Stimulated activated naive CD8-positive, alpha-beta T cell treated with anti-CD3 and anti-CD28 coated beads, Interleukin-15, Interleukin-2, amounts not matched to agents 100 U/mL and 50 U/mL, for 24 hours (primary cell): ENCODE measurements at places on chromosomes 3 and 15.

DNA sequence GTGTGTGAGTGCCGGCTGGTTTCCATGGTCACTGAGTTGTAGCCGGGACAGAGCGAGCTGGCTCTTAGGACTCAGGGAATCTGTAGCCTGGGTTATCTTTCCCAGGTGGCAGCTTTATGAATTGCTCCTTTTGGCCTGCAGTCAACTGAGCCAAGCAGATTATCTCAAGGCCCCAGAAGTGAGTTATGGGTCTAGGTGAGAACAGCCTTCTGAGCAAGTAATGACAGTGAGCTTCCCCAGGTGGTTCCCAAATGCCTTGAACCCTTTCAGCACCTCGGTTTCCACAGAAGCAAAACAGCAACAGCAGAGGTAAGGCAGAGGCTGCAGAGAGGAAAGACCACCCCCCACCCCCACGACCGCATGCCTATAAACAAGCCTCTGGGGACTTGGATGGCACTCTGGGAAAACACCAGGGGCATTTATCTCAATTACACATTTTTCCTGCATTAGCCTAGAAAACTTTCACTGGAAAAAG, 56.7 kb upstream of the DGKG start:
- DNase-seq, result no peak

DNA sequence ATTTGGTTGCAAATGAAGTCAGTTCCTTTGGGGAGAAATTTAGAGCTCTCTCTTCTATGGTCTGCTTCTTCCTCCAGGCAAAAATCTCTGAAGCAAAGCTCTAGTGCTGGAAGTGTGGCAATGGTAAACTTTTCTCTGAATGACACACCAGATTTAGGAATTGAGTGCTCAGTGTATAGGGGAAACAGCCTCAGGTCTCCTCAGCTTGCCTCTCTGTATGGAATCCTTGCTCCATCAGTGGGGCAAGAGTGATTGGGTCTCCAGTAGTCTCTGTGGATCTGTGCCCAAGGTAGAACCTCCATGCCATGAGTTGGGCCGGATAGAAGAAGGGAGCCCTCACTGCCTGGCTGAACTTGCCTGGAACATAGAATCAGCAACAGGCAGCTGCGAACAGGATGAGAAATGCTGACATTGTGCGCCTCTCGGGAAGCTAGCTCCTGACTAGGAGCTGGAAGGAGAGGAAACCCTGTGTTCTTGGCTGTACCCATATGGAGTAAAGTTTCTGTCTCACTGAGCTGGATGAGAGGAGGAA, 156.1 kb downstream of the WNT7A start:
- no peak for DNase-seq

DNA sequence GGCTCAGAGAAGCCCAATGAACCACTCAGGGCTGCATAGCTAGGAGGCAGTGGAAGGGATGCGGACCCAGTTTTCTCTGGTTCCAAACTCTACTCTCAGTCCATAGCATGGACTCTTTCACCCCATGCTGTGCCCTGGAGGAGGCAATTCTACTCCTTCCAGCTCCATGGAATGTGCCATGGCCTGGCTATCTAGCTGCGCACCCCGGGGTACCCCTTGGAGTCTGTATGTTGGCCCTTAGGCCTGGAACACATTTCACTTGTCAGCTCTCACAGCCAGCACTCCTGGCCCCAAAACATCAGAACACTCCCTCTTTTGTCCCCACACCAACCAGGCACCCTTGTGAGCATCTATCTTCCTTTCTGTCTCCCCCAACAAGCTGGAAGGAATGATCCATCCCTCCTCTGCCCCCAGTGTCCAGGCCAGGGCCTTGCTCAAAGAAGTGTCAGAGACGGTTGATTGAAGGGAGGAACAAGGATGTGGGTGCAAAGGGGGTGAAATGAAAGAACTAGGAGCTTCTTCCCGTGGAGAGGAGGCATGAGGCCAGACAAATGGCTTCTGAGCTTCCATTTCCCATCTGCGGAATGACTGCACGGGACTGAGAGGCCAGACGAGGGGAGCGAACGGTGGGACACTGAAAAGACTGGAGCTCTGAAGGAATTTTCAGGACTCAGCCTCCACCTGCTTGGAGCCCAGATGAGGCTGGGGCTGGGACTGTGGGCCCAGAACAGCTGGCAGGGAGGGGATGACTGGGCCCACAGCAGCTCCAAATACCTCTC, 2.8 kb downstream of the PRSS50 start:
- no peak for DNase-seq

DNA sequence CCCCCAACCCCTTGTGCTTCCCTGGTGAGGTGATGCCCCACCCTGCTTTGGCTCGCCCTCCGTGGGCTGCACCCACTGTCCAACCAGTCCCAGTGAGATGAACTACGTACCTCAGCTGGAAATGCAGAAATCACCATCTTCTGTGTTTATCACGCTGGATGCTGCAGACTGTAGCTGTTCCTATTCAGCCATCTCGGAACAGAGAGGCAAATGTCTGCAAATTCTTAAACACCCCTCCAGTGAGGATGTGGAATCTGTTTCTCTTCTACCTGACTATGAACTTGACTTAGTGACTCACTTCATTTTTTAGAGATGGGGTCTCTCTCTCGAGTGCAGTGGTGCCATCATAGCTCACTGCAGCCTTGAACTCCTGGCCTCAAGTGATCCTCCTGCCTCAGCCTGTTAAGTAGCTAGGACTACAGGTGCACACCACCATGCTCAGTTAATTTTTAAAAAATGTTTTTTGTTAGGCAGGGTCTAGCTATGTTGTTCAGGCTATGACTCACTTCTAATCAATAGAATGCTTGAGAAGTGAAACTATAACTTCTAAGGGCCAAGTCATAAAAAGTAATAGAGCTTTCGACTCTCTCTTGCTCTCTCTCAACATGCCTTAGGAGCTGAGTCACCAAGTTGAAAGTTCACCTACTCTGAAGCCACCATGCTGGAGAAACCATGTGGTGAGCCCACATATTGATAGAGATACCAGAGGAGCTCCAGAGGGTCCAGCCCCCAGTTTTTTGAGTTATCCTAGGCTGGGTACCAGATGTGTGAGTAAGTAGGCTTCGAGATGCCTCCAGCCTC, 11.5 kb upstream of the PARP14 start:
- DNase-seq, result peak; percentile 33

- no peak for DNase-seq
Observed at GRCh38 chr3:106161246-106161645, 292.4 kb upstream of the CBLB start.

GRCh38 chr15:73683257-73683776, 866 bp upstream of the CD276 start:
- DNase-seq, result no peak

- no peak for DNase-seq
Observed at GRCh38 chr3:154904328-154904727, 175.8 kb upstream of the MME start.

GRCh38 chr3:8755564-8756237, 13.7 kb downstream of the OXTR start:
- DNase-seq, result no peak

GRCh38 chr3:179811321-179812095, 158.7 kb downstream of the USP13 start:
- peak; percentile 6 for DNase-seq

DNA sequence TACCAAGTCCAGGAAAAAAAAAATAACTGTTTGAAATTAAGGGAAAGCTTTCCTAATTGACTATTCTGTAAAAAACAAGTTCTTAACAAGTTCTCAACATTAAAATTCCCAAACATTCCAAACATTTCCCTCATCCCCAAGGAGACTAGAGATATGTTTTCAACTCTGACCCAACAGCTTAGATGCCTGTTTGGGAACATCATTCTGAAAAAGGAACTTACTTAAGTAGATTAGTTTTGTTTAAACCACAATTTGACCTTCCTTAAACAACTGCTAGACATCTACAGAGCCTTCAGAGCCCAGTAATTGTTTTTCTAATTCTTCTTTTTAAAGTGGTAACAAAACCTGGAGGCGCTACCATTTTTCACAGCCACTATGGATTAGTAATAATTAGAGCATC, 12.8 kb downstream of the UBR1 start:
- no peak for DNase-seq

GRCh38 chr3:127531821-127532220, 58.7 kb downstream of the TPRA1 start:
- no peak for DNase-seq

GRCh38 chr3:137332297-137332696, 374.5 kb downstream of the IL20RB start:
- no peak for DNase-seq

- DNase-seq, result no peak
Observed at GRCh38 chr15:39597751-39598185, 16.9 kb downstream of the THBS1 start.

- no peak for DNase-seq
Observed at GRCh38 chr3:38116471-38117162, 20.3 kb downstream of the ACAA1 start.

DNA sequence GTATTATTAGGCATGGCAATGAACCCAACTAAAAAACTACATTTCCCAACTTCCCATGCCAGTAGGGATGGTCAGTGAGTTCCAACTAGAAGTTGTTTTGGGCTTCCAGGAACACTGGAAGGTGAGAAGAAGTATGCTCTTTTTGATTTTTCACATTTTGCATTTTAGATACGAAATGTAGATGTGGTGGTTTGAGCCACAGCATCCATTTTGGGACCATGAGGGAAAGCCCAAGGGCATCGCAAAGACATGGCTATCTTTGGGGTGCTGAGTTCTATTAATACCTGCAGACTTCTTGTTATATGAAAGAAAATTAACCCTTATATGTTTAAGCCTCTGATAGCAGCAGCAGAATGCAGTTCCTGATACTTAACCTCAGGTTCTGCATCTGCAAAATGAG, 62.9 kb downstream of the PTPRG start:
- DNase-seq, result no peak
